ENCODE measurements at places on chromosomes 5 and 9. TPM values are rescaled to one million over a fixed set of nuclear protein-coding genes. Genes with fewer than 3 reads are reported as not detected.
A peak's percentile ranks its signal among the peaks of the same experiment; 100 is the strongest.

GRCh38 chr9:130263601-130264413, 1.8 kb upstream of the HMCN2 start:
- DNase-seq, result no peak

DNA sequence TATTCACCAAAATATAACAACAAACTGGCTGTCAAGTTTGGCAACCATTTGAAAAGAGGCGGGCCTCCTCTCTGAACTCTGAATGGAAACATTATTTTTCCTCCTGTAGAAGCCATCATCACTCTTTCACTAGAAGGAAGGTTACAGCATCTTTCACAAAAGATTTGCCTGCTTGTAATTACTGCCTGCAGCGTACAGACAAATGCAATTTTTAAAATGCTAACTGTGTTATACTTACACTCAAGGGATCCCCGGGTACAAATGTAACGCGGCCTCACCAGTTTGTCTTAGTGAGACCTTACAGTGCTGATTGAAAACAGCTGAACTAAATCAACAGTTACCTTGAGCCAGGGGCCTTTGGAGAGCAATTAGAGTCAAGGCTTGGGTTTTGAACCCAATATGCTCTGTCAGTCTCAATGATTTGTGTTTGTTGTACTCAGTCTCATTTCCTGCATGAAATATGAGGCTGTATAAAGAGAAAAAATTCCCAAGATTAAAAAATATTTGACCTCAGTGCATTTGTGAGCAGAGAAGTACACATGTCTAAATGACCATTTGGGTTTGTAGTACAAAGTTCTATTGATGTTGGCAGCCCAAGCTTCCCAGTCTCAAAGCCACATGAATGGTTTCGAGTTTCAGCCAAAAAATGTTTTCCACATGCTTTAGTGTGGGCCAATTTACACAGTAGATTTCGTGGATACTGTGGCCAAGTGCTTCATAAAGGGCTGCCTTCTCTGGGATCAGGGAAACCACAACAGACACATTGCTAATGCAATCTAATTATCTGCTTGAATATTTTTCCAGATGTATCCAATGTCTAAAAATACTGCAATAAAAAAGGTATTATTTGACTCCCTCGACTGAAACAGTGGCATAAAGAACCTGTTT, 500.0 kb downstream of the SPATA31D1 start:
- DNase-seq, result peak; percentile 93

GRCh38 chr9:110782701-110783100, 114.1 kb downstream of the MUSK start:
- no peak for DNase-seq

DNA sequence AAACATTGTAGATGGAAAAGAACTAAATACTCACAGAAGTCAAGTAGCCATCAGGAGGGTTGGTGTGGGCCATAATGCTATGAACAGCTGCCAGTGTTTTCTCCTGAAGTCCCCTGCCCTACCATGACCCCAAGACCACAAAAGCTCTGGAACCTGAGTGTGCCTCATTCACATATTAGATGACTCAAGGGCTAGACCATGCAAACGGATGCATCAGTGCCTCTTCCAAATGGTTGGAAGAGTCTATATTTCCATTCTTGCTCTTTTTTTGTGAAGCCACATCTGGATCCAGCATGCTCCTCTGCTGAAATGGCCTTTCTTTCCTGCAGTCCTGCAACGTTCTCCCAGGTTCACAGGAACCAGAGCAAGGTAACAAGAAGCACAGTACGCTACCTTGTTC, 136.6 kb upstream of the EPB41L4A start:
- DNase-seq, result no peak

- DNase-seq, result no peak
Observed at GRCh38 chr5:115432691-115433090, 111.9 kb downstream of the FEM1C start.

DNA sequence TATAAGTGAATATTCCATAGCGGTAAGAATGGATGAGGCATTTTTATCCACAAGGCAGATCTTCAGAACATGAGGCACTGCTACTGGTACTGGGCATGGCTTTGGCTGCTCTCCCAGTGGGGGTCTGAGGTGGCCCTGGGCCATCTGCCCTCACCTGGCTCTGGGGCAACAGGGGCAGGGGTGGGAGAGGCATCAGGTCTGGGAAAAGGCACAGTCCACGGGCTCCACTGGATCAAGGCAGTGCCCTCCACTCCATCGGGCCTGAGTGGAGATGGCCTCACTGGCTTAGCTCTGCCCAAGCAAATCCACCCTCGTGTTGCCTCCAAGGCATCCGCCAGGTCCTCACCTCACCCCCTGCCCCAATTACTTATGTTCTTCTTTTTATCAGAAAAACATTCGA, 10.9 kb upstream of the NKD2 start:
- no peak for DNase-seq

DNA sequence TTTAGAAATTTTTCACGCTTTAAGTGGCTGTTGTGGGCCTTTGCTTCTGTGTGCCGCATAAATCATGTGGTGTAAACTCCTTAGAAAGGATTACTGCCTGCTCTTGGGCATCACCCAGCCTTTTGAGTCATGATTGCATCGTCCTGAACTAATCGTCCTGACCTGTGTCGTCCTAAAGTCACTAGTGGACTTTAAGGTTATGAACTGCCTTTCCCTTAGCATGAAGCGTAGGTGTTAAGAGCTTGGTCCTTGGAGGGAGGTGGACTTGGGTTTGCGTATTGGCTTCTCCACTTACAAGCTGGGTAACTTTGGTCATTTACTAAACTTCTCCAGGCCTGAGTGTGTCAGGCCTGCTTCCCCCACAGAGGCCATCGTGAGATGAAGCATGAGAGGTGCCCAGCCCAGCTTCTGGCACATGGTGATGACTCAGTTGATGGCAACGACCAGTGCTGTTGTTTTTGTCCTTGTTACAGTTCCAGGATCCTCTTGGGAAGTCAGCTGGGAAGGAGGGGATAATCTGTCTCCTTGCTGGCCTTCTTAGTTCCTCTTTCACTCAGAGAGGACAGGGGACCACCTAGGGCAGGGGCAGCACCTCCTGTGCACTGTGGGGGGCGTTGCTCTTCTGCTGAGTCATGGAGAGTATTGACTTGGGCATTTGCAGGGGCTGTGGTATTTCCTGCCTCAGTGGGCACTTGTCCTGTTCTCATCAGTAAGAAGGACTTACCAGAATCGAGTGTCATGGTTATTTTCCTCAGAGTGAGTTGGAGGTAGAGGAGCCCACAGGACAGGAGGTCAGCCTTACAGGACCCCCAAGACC, 54.2 kb upstream of the NCS1 start:
- no peak for DNase-seq

GRCh38 chr5:62608529-62609511, 30.2 kb downstream of the LRRC70 start:
- no peak for DNase-seq

DNA sequence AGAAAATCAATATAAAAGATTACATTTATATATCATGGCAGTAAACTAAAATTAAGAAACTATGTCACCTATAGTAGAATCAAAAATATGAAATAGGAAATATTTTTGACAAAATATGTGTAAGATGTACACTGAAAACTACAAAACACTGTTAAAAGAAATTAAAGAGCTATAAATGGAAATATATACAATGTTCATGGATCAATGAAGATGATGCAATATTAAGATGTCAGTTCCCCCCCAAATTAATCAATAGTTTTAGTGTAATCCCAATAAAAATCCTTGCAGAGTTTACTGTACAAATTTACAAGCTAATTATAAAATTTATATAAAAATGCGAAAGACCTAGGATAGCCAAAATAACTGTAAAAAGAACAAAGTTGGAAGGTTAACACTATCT, 173.0 kb upstream of the ADRA1B start:
- no peak for DNase-seq

DNA sequence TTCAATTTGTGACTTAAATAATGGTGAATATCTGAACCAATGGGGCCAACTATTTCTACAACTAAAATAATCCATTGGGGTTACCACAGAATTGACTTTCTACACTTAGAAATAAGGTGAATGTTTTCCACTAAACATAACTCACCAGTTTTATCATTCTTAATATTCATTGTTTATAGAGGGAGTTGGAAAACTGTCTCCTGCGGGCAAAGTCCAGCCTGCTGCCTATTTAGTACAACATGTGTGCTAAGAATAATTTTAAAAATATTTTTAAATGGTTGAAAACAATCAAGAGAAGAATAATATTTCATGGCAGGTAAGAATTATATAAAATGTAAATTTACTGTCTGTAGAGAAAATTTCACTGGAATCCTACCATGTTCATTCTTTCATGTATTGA, 45.2 kb upstream of the ZFAND5 start:
- no peak for DNase-seq

GRCh38 chr9:94728719-94729118, 2.2 kb downstream of the AOPEP start:
- DNase-seq, result no peak

GRCh38 chr5:25060575-25060974, 415.8 kb upstream of the CDH10 start:
- DNase-seq, result no peak

DNA sequence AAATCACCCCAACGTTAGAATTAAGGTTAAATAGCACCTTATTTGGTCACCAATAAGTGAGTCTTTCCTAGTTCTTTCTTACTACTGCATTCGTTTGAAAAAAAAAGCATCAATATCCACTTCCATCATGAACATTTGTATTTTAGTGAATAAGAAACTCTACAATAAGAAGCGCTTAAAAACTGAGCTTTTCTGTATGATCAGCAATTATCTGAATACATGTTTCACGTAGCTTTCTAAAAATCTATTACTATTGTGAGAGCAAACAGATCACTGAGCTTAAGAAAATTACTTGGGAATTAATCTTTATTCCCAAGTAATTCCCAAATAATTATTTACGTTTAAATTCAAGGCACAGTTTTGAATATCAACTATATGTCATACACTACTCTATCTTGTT, 32.5 kb downstream of the ZDHHC21 start:
- DNase-seq, result no peak

DNA sequence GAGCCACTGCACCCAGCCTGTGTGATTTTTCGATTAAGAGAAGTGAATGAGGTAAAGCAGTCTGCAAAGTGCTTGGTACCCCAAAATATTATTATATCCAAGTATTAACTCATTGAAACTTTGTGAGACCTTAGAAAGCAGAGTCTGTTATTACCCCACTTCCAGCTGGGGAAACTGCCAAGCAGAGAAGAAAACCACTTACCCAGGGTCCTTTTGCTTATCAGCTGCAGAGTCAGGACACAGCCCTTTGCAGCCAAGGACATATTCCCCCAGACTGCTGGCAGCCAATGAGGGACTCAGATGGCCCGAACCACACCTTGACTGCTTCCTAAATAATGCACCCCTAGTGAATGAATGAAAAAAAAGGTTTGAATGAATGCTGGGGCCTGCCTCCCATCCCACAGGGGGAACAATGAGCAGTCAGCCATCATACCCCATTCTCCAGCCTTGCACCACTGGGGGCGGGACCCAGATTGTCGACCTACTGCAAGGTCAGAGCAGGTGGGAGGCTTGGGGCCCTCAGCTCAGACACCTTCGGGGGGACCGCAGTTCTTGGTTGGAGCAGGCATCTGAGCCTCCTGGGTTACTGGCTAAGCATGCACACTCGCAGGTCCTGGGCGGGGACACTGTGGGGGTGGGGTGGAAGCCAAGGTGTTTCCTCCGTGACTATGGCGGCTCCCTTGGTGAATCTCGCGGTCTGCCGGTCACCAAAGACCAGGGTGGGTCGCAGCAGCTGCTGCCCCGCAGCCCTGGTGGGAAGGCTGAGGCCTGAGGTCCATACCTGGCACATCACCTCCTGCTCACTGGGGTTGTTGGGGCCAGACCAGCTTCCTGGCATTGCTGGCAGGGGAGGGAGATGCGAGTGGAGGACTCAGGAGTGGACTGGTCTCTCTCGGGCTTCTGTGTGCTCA, 29.7 kb downstream of the PRRT1B start:
- no peak for DNase-seq

GRCh38 chr5:66655395-66656324, 59.5 kb downstream of the MAST4 start:
- peak; percentile 6 for DNase-seq

DNA sequence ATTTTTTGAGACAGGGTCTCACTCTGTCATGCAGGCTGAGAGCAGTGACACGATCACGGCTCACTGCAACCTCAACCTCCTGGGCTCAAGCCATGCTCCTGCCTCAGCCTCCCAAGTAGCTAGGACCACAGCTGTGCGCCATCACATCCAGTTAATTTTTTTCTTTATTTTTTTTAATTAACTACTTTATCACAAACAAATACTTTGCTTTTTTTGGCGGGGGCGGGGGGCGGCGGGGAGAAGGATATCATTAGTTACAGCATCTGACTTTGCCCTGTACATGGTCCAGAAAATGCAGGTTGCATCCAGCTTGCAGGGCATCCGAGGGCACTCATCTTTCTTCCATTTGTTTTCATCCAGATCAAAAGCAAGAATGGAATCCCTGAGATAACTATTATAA, 201.8 kb upstream of the IER5L start:
- DNase-seq, result no peak

- no peak for DNase-seq
Observed at GRCh38 chr5:128491291-128491690, 46.8 kb downstream of the FBN2 start.

DNA sequence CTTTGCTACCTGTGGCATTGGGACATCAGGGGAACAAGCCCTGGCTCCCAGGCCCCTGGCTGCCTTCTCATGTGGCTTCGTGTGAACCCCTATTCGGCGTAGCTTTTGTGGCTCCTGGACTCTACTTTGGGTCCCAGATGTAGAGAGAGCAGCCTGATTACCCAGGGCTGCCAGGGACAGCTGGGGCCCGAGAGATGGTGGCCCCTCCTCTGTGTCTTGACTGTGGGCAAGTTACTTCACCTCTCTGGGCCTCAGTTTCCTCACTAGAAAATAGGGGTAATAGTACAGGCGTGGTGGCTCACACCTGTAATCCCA, 2.0 kb downstream of the PKN3 start:
- no peak for DNase-seq

- DNase-seq, result no peak
Observed at GRCh38 chr5:180172447-180173197, 36.4 kb downstream of the RASGEF1C start.

- peak; percentile 52 for DNase-seq
Observed at GRCh38 chr5:170216257-170216864, 16.4 kb upstream of the C5orf58 start.

- DNase-seq, result peak; percentile 48
Observed at GRCh38 chr5:9069650-9070049, 476.2 kb downstream of the SEMA5A start.

The DBH gene
- under 0.01 TPM for total RNA-seq

The WHRN gene
- 2.0 TPM for total RNA-seq

The PAEP gene
- total RNA-seq, result not detected

The SPATA31D4 gene
- total RNA-seq, result not detected

The FANCG gene
- total RNA-seq, result 20.1 TPM

The FBP2 gene
- total RNA-seq, result 5.5 TPM

The CEP78 gene
- total RNA-seq, result 22.7 TPM

The UBLCP1 gene
- 12.3 TPM for total RNA-seq

Data from skin of body (tissue), 3 donors.